Activated CD4-positive, alpha-beta memory T cell treated with anti-CD3 and anti-CD28 coated beads for 36 hours (primary cell): ENCODE measurements at places on chromosomes 12 and 14. TPM values are rescaled to one million over a fixed set of nuclear protein-coding genes. Genes with fewer than 3 reads are reported as not detected.

PRICKLE1 gene
- total RNA-seq, result not detected

- H3K4me1 ChIP-seq, result no peaks in the 10 kb centered on the region
- H3K4me3 ChIP-seq, result no peak overlapping the region
- H3K27me3 ChIP-seq, result no peaks in the 10 kb centered on the region
- no peak overlapping the region for H3K27ac ChIP-seq
Measured at GRCh38 chr12:26643532-26644315, 189.3 kb downstream of the ITPR2 start.

- H3K27me3 ChIP-seq, result no peaks in the 10 kb centered on the region
- no peak overlapping the region for H3K27ac ChIP-seq
- no peak for DNase-seq
- H3K4me1 ChIP-seq, result no peaks in the 10 kb centered on the region
- peaks cover 3% of the 10 kb centered on the region for H3K36me3 ChIP-seq
- no peak overlapping the region for H3K4me3 ChIP-seq
Measured at GRCh38 chr12:90393089-90393488, 561.9 kb downstream of the CCER1 start.

GRCh38 chr12:89892436-89892835 lies 183.8 kb upstream of the ATP2B1 start:
- no peaks in the 10 kb centered on the region for H3K27me3 ChIP-seq
- no peak overlapping the region for H3K27ac ChIP-seq
- H3K4me1 ChIP-seq, result peaks cover 22% of the 10 kb centered on the region
- DNase-seq, result no peak
